Stimulated activated CD4-positive, alpha-beta T cell treated with anti-CD3 and anti-CD28 coated beads, Interleukin-12 subunit alpha, Interleukin-12 subunit beta, amount 100 ng/mL, for 24 hours (primary cell): ENCODE measurements at places on chromosomes 2 and 18.

- DNase-seq = no peak
Measured at GRCh38 chr18:12885500-12885899, 1.5 kb upstream of the PTPN2 start.

GRCh38 chr2:101610750-101611315 is 86.7 kb upstream of the MAP4K4 start:
- no peak for DNase-seq

DNA sequence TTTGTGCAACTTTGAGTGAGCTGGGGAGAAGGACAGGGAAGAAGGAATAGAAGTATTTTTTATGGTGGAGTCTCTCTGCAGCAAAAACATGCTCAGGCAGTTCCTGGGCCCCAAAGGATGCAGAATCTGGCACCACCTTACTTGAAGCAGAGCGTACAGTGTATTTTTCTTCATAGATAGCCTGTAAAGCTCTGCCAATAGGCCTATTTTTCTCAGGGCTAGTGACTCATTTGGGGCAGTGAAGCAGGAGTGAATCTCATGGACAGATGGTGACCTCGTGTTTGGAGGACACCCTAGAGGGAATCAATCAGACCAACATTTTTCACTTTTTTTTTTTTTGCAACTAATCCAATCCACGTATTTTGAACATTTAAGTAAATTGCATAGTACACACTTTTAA is 268.1 kb upstream of the CXCR4 start:
- no peak for DNase-seq

DNA sequence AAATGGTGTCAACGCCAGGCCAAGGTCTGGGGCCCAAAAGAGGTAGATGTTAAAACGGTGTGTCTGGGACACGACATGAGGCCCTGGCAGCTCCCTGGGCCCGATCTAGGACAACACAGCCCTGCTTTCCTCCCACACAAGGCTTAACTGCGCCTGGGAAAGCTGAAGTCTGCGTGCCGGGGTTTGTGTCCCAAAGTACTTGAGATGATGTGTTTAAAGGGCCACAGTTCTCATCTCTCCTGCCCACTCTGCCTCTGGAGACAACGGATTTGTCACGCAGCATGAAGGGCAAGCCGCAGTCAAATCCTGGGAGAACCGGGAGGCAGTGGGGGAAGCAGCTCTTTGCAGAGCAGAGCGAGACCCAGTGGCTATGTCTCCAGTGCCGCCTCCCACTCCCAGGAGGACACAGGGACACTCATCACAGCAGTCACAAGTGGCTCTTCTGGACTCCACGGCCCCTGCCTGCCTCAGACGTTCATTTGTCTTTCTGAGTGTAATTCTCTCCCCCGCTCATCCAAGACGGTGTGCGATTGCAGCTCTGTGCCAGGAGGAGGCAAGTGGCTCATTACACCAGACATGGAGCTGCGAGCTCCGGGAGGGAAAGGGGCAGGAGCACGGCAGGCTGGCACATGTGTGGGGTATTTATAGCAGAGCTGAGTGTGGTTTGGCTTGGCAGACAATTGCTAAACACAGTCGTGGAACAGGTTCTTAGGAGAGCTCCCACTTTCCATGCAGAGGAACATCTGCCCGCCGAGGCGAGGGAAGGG is 57.7 kb upstream of the SEMA4C start:
- no peak for DNase-seq

- DNase-seq = no peak
Measured at GRCh38 chr2:40450066-40450795, 1.7 kb downstream of the SLC8A1 start.

GRCh38 chr18:8635087-8635486 is 25.9 kb downstream of the RAB12 start:
- no peak for DNase-seq

- no peak for DNase-seq
Measured at GRCh38 chr2:240960309-240960970, 38.0 kb upstream of the SNED1 start.

DNA sequence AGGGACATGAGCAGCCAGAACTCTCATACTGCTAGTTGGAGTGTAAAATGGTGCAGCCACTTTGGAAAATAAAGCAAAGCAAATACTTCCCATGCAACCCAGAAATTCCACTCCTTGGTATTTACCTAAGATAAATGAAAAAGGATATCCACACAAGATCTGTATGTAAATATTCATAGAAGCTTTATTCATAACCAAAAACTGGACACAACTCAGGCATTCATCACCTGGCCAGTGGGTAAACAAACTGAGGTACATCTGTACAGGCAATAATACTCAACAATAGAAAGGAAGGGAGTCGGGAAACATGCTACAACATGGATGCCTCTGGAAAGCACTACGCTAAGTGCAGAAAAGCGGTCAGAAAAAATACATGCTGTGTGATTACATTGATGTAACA is 2.5 kb upstream of the LOXHD1 start:
- DNase-seq = no peak

DNA sequence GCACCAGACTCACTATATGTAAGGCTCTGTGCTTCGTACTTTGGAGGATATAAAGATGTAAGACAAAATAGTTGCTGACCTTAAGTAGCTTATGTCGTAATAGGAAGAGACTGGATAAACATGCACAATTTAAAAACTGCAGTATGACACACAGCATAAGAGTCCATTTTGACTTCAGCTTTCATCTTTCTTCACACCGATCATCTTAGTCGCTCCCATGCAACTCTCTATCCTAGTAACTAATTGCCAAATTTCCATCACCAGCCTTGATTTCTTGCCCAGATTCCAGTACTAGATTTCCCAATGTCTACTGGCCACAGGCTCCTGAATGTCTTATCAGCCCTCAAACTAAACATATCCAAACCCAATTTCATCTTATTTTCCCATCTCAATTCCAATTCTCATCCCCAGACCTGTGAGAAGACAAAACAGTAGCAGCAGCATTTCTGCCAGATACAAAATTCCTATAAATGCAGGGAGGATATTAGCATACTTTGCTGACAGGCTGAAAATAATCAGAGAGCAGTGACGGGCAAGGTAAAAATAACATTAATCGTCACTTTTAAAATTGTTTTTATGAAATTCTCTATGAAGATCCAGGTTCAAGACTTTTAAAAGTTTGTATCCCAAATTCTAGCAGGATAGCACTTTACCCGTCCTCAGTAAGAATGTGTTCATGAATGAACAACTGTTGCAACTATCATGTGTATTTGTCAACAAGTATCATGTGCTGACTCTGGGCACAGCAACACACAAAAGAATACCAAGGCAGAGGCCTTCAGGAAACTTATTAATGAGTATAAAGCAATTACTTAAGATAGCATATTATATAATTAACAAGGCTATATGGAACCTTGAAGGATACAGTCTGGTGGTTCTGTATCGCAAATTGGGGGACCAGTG is 42.2 kb downstream of the KIDINS220 start:
- no peak for DNase-seq

DNA sequence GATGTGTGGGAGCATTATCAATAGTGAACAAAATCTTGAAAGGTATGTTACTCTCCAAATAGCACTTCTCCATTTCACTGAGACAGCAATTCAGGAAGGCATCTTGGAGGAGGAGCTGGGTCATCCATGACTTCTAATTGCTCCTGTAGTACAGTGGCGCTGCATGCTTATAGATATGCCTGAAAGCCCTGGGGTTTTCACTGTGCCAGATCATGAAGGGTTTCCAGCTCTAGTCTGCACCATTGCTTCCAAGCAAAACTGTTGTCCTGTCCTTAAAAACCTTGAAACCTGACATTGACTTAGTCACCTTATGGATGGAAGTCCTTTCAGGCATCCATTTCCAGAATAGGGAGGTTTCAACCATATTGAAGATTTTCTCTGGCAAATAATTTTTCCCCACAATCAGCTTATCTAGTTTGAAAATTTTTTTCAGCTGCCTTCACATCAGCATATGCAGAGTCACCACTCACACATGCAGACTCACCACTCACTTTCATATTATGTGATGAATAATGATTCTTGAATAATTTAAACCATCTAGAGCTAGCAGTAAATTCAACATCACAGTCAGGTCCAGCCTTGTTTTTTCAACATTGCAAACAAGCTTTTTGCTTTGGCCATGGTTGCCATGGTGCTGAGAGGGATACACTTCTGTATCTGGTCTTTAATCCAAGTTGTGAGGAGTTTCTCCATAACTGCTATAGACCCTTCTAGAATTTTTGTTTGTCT is 297.1 kb downstream of the CLIP4 start:
- no peak for DNase-seq

- no peak for DNase-seq
Measured at GRCh38 chr18:79927607-79928562, 23.6 kb downstream of the SLC66A2 start.
